PC-3 (cell line): ENCODE measurements at places on chromosomes 2 and 18. TPM values are rescaled to one million over a fixed set of nuclear protein-coding genes. Genes with fewer than 3 reads are reported as not detected.

DNA sequence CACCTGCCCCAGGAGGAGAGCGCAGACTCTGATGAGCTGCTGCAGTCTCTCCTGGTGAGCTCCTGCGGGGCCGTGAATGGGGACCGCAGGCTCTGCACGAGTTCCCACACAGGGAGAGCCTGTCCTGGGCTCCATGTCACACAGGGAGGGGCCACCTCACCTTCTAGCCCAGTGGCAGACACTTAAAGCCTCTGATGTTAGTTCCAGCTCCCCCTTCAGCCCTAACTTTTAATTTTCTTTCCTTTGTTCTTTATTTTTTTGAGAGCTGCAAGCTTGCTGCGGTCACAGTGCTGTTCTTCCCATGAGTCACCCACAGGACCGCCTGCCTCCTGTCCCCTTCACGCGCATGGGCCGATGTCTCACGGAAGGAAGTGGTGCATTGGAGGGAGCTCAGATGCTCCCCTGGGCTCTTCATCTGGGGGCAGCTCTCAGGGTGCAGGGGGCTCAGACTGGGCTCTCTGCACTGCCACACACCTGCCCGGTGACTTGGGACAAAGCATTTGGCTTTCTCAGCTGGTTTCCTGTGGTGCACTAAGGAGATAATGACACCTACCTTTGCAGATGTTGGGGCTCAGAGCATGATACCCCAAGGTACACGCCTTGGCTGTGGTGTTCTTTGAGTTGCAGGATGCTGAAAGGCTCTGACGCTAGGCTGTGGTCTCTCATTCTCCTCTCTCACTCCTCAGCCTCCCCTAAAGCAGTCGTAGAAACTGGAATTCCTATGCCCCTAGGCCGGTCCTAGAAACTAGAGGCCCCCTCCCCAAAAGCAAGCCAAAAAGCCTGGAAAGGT lies 37.2 kb upstream of the PXDN start:
- H3K4me3 ChIP-seq, result no peak overlapping the region
- no peaks in the 10 kb centered on the region for H3K36me3 ChIP-seq
- DNase-seq, result no peak
- no peak overlapping the region for H3K27ac ChIP-seq

DNA sequence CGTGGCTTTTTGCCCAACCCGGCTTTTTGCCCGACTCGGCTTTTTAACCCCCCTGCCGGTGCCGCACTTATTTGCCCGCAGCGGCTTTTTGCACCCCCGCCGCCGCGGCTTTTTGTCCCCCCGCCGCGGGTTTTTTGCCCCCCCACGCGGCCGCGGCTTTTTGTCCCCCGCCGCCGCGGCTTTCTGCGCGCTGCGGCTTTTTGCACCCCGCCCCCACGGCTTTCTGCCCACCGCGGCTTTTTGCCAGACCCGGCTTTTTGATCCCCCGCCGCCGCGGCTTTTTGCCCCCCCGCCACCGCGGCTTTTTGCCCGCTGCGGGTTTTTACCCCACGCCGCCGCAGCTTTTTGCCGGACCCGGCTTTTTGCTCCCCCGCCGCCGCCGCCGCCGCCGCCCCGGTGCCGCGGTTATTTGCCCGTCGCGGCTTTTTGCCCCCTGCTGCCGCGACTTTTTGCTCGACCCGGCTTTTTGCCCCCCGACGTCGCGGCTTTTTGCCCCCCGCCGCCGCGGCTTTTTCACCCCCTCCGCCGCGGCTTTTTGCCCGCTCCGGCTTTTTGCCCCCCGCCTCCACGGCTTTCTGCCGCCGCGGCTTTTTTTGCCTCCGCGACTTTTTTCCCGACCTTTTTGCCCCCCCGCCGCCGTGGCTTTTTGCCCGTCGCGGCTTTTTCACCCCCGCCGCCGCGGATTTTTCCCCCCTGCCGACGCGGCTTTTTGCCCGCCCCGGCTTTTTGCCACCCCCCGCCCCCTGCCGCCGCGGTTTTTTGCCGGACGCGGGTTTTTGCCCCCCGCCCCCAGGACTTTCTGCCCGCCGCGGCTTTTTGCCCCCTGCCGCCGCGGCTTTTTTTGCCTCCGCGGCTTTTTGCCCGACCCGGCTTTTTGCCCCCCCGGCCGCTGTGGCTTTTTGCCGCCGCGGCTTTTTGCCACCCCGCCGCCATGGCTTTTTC lies 2786.5 kb downstream of the RPIA start:
- H3K4me3 ChIP-seq, result peak overlapping the region; percentile 69
- H3K27ac ChIP-seq, result no peak overlapping the region
- peaks cover 7% of the 10 kb centered on the region; the same call in 1 of the 2 replicates for H3K4me1 ChIP-seq
- peak; percentile 2 for DNase-seq
- no peaks in the 10 kb centered on the region for H3K36me3 ChIP-seq
- H3K27me3 ChIP-seq, result peaks cover 23% of the 10 kb centered on the region

- H3K4me1 ChIP-seq, result no peaks in the 10 kb centered on the region
- H3K27me3 ChIP-seq, result no peaks in the 10 kb centered on the region
- no peaks in the 10 kb centered on the region for H3K36me3 ChIP-seq
These were observed 216.8 kb upstream of the CNTNAP5 start for GRCh38 chr2:123808243-123808642.

DNA sequence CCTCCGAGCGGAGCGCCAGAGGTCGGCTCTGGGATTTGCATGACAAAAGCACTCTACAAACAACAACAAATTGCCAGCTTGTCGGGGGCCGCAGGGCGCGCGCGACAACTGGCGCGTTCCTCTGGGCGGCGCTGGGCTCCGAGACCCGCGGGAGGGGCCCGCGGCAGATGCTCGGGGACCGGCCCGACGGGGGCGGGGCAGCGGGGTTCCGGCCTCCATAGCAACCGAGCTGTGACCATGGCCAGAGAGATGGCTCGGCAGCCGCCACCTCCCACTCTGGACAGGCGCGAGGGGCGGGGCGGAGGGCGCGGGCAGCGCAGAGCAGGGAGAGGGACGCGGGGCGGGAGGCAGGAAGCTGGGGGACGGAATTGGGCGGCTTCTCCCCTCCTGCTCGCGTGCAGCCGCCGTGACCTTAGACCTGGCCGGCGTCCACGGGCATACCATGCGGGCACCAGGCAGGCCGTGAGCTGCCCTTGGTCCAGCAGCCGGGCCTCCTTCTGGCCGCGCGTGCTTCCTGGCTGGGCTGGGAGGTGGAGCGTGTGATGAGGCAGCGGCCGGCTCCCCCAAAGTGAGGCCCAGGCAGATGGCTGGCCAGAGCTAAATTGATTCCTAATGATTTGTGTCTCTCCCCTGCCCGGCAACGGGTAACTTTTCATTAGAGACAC lies 171.5 kb downstream of the CELF4 start:
- no peak overlapping the region for H3K4me3 ChIP-seq
- no peak for DNase-seq
- H3K36me3 ChIP-seq, result no peaks in the 10 kb centered on the region

DNA sequence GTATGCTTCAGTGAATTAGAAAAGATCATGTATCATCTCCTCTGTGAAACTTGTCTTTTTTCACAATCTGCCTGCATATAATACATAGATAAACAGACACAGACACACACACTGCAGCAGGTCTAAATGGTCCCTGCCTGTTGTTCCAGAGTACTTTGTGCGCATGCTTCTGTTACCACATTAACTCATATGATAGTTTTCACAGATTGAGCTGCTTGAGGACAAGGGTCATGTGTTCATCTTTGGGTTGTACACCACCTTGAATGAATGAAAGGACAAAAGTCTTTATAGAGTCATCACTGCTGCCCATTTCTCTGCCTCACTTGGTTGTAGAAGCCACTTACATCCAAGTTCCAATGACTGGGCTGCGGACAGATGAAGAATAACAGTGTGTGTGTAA lies 72.7 kb upstream of the GLS start:
- DNase-seq, result no peak
- H3K36me3 ChIP-seq, result no peaks in the 10 kb centered on the region
- no peak overlapping the region for H3K4me3 ChIP-seq
- no peak overlapping the region for H3K27ac ChIP-seq

DNA sequence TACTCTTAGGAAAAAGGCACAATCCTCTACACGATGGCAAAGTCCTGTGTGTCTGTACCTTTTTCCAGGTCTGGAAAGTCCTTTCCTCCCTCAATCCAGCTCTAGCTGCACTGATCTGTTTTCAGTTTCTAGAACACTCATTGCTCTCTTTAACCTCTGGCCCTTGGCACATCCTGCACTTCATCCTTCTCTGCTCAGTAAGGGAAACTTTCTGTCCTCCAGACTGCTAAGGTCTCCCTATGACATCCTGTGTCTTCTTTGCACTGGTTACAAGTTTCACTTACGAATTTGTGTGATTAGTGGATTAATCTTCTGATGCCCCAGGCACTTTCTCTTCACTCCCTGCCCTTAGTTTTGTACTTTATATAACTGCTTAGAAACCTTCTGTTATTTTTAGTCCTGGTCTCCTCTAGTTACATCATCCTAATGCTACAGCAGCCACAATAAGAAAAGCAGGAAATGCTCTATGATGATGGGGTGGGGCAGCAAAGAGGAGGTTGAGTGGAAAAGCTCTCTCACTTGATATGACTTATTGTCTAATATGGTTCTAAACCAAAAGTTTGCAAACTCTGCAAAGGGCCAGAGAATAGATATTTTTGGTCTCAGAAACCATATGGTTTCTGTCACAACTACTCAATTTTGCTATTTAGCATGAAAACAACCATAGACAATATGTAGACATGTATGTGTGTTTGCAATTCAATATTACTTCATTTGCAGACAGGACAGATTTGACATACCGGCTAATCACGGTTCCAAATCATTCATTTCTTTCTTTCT lies 568.2 kb downstream of the THSD7B start:
- no peaks in the 10 kb centered on the region for H3K36me3 ChIP-seq
- peaks cover 37% of the 10 kb centered on the region for H3K27me3 ChIP-seq
- no peak for DNase-seq
- H3K27ac ChIP-seq, result no peak overlapping the region
- no peaks in the 10 kb centered on the region for H3K4me1 ChIP-seq

DNA sequence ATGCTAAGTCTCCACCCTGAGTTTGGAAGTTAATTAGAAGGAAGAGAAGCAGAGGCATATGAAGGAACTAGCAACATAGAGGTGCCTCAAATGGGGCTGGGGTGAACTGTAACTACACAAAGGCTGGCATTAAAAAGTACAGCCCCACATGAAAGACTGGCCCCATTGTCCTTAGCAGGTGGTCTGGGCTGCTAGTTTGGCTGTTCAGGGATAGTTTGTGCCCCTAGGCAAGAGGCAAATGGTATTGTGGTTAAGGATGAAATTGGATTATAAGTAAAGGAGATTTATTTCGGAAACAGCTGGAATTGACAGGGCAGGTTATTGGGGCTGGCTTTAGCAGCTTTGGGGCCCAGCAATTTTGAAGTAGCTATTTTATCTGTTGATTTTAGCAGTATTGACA lies 365.7 kb upstream of the TNP1 start:
- no peaks in the 10 kb centered on the region for H3K27me3 ChIP-seq
- H3K27ac ChIP-seq, result no peak overlapping the region
- DNase-seq, result no peak

DNA sequence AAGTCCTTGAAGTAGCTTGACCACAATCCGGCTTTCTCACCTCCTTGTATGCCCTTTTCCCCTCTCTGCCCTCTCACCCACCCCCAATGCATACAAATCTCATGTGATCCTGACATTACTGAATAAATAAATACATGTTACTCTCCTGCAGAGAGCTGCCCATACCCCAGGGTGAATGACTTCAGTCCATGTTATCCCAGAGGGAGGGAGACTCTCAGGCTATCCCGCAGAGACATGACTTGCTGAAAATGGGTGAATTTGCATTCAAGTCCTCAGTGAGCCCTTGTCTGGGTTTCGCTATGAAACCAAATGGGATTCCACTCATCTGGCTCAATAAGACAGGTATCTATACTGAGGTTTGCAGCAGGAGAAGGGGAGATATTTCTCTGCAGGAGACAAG lies 168.5 kb downstream of the FHOD3 start:
- peaks cover 3% of the 10 kb centered on the region; the same call in 1 of the 2 replicates for H3K4me1 ChIP-seq
- H3K36me3 ChIP-seq, result no peaks in the 10 kb centered on the region

Gene IL18R1
- 1.2 and 3.6 TPM in 2 replicates for total RNA-seq

Gene NTSR2
- total RNA-seq, result not detected in 2 replicates

Gene GPR155
- 0.69 and 1.3 TPM in 2 replicates for total RNA-seq

Gene DIPK1C
- not detected in 2 replicates for total RNA-seq

Gene PDCD1
- total RNA-seq, result not detected in 2 replicates

Gene CD302
- total RNA-seq, result 7.4 and 8.5 TPM in 2 replicates
